ENCODE measurements at places on chromosomes 6 and 20.
A peak's percentile ranks its signal among the peaks of the same experiment; 100 is the strongest.

DNA sequence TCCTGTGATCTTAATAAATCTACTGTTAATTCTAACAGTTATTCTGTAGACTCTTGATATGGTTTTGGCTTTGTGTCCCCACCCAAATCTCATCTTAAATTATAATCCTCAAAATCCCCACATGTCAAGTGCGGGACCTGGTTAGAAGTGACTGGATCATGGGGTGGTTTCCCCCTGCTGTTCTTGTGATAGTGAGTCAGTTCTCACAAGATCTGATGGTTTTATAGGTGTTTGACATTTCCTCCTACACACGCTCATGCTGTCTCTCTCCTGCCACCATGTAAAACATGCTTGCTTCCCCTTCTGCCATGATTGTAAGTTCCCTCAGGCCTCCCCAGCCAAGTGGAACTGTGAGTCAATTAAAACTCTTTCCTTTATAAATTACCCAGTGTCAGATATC, 10.5 kb upstream of the EPB41L2 start:
- DNase-seq, result peak; percentile 33

GRCh38 chr6:64383277-64383676, 747.7 kb downstream of the PHF3 start:
- no peak for DNase-seq

- DNase-seq, result no peak
These were observed 179.9 kb downstream of the PREX1 start for GRCh38 chr20:48647858-48648257.

DNA sequence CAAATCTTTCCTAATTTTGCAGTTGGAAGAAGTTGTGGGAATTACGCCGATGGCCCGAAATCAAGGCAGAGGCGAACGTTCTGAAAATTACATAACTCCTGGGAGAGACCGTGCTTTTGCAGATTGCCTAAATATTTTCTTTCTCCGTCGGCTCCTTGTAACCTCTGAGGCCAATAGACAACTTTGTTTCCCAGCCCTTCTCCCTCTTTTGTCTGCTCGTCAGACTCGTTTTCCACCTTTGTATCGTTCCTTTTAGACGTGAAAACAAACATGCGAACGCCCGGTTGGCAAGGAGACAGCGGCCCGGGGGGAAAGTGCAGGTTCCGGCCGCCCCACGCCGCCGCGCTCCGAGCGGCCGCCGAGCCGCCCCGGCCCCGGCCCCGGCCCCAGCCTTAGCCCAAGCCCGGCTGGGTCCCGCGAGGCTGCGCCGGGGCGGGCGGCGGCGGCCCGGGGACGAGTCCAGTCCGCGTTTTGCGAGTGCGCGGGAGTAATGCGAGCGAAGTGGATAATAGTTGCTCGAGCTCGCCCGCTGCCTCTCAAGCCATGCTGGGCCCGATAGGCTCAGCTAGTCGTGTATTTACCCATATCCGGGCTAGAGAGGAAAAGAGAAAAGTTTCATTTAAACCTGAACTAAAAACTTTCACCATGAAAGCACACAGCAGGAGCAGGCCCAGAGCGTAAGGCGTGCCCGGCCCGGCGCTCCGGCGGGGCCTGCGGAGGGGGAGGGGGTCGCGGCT, at the start of gene ARID1B:
ARID1B (plus strand) TSS at position 539 of the 737 bp plus-strand sequence. CDS start 303 bp downstream, outside the sequence.
- DNase-seq, result peak; percentile 75

- DNase-seq, result no peak
These were observed 164.8 kb upstream of the BMP5 start for GRCh38 chr6:56040223-56040622.

DNA sequence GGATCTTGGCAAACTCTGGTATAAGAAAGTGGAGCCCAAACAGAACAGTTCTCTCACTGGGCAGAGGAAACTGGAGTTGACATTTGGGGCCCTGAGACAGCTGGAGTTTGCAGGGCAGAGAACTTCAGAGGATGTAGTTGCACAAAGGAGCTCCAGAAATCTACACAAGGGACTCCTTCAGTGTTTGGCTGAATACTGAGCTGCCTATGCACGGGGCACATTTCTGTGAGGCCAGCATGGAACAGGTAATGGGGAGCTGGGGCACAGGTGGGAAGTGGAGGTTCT, 169.3 kb downstream of the ANKRD60 start:
- no peak for DNase-seq

DNA sequence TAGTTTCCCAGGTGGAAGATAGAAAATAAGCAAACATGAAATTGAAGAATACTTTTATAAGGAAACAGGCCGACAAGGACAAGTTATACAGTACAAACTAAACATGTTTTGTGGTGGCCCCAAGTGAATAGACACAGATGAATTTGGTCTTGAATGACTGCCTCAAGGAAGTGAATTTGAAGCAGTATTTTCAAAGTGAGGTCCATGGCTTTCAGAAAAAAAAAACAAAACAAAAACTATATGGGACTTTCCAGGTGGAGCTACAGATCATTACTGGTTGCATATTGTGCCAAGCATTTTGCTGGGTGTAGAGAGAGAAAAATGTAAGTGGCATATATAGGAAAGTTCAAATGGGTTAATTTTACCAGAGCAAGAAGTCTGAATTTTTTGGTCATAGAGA, 68.8 kb downstream of the CYB5R4 start:
- no peak for DNase-seq

- DNase-seq, result no peak
These were observed 15.9 kb upstream of the KCNK16 start for GRCh38 chr6:39338397-39338796.

DNA sequence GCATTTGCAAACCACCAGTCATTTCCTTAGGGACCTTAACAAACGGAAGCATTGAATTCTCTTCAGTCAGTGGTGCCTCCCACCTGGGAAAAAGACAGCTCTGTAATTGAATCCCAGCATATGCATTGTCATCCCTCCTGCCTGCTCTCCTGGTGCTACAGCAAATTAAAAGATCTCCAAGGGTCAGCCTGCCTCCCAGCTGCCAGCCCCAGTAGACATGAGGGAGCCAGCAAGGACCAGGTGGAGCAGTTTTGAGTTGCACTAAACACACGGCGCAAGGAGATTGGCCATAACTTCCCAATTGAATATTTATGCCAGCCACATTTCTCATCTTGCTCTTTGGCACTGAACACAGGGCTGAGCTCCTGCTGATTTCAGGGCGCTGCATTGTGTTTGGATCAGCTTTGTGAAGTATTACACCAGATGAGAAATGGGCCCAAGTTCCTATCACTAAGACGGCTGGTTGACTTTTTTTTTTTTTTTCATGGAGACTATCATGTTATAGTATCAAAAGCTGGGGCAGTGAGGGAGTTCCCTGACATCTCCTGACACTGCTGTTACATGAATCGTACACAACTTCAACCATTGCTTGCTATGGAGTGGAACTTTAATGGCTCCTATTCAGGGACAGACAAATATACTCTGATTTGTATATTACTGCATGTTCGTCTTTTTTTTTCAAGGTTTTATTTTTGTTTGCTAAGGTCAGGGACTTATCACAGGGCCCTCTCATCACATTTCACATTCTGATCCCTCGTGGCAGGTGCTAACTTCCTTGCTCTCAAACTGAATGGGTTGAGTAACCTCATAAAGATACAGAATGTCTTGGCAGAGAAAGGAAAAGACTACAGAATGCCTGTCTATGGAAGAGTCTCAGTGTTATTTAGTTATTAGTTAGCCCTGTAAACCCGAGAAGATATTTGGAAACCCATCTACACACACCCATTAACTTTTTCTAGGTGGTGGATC, 191.1 kb downstream of the EYA4 start:
- DNase-seq, result no peak

- no peak for DNase-seq
These were observed 33.2 kb upstream of the PAQR8 start for GRCh38 chr6:52328729-52329128.

DNA sequence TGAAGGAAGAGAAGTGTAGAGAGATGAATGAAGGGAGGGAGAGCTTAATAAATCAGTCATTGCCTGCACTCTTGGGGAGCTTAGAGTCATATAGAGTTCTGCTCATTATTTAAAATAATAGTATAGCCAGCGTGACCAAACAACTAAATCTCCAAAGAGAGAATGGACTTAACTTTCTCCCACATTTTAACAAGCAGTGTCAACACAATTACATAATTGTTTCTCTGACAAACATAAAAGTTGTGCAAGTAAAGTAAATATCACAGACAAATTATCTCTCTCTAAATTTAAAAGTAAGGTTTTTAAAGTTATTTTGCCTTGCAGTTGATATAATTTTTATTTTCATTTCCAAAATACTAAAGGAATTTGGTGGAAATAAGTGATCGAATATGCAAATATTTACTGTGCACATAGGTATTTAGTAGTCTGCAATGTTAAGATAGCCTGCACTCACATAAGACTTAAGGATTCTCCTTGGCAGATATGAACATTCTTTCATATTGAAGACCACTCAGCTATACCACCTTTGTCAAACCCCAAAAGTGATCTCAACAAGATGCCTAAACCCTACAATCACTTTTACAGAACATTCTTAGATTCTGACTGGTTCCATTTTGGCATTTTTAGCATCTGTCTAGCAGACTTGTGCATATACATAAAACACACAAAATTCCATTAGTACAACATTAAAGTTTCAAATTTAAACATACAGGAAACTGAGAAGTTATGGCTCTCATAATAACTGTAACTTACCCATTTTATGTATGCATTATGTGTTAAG, 67.7 kb downstream of the KIF6 start:
- no peak for DNase-seq

DNA sequence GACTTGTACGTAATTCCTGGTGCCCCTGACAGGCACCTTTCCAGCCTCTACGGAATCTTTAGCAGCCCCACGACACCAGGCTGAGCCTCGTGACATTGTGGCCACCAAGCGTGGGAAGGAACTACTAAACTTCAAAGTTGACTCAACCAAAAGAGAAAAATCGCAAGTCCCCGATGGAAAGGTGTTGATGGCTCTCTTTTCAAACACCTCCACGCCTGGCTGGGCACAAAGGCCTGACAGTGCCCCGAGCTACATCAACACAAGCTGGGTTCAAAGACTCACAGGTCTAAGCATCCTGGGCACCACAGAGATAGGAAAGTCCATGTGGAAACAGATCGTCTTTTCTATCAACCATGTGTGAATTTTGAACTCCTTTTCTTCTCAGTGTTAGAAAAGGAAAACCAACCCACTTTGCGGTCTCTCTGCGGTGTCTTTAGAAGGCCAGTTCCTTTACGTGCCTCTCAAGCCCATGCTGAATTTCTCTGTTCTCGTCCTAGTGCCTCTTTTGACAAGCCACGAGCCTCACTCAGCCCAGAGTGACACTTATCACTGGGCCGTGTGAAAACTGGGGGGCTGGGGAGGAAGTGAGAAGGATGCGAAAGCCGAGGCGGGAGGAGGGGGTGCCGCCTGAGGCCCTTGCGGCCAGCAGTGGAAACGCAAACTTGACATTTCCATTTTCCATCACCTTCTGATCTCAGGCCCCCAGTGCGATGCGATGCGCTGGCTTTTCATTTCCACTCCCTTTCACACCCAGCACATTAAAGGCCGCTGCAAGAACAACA, 59.4 kb downstream of the GFOD1 start:
- peak; percentile 87 for DNase-seq

DNA sequence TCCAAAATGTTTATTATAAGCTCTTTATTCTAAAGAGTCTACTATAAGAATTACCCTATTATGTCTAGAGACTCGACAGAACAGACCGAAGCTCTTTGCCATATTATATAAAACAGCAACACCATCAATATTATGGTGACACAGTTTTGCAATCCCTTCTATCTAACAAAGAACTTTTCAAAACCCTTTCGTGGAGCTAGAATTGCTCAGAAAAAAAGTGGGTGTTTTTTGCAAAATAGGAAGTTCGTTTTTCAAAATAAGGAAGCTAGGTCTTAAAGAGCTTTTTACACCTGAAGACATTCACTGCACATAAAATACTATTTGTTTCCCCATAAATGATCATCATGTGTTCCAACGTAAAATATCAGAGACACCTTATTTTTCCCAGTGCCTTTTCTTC, 240.0 kb downstream of the FOXC1 start:
- peak; percentile 30 for DNase-seq

DNA sequence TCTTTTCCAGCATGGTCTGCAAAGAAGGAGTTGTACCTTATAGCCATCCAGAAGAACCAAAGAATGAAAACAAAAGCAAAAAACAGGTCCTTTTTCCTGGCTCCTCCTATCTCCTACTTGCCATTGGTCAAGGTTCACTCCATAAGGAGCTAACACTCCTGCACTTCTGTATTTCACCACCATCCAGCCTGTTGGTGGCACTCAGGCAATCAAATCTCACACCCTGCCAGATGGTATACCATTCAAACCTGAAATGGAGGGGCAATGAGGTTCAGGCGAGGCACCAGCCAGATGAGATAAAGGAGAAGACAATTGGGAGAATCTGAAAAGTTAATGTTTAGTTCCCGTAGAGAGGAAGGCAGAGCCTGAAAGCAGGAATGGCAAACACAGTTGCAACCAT, 203.8 kb downstream of the ALDH8A1 start:
- DNase-seq, result no peak
